ENCODE measurements at places on chromosomes 7 and 10. TPM values are rescaled to one million over a fixed set of nuclear protein-coding genes. Genes with fewer than 3 reads are reported as not detected.

The CTAGE8 gene
- 0.54 TPM for total RNA-seq

The PON3 gene
- not detected for total RNA-seq

The CEP55 gene
- 6.0 TPM for total RNA-seq

DNA sequence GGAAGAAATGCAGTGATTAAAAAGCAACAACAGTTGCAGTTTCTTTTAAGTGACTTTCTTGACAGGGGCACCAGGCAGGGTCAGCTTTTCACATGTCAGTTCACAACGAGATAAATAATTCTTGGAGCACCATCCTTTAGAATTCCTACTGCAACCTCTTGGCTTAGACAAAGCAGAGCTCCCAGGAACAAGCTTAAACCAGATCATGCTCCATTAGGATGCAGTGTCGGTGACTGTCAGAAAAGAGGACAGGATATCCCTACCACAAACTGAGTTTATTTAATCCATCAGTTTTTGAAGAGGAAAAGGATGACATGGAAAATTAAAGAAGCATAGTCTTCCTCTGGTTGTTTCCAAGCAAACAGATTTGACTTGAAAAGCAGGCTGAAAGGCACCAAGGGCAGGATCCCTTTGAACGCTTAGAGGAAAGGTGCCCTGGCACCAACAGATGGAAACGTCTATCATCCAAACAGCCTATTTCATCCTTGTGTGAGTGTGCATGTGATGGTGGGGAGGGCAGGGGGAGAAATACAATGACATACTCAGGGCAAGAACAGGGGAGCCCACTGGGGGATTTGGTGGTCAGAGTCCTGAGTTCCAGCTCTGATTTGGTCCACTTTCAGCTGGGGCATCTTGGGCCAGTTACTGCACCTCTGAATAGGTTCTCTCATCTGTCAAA lies 332.1 kb upstream of the AOAH start:
- no peak for DNase-seq
- H3K36me3 ChIP-seq: no peaks in the 10 kb centered on the region
- peaks cover 13% of the 10 kb centered on the region for H3K4me1 ChIP-seq

DNA sequence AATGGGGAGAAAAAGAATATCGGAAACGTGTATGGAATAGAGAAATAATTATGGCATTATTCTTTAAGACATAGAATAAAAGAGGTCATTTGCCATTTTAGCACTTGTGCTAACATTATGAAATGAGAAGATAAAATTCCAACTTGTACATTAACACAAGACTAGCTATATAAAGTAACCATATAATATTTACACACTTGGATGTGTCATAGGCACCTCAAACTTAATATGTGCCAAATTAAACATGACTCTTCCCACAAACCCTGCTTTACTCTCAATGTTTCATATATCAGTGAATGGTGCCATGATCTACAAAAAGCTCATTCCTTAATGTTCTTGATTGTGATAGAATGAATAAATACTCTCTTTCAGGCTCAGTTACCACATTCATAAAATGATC lies 4.1 kb upstream of the MINDY3 start:
- DNase-seq: no peak
- H3K4me3 ChIP-seq: no peak overlapping the region
- H3K27ac ChIP-seq: no peak overlapping the region
- H3K27me3 ChIP-seq: no peaks in the 10 kb centered on the region
- no peaks in the 10 kb centered on the region for H3K36me3 ChIP-seq
